ENCODE measurements at places on chromosomes 16 and 17.

DNA sequence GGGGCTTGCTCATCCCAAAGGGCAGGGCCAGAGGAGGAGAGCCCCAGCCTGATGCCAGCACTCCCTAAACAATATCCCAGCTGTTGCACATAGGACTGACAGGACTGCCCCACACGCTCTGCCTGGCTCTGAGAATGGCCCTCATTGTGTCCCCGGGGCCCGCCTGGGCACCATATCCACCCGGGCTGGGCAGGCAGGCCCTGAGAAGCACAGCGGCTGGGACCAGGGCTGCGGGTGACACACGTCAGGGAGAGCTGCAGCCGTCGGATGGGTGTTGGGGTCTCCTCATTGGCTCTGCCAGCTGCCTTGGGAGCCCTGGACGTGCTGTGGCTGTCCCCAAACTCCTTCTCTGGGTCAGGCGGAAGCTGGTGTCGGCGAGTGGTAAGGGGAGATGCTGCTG, 4.2 kb downstream of the BCAR1 start:
- DNase-seq: no peak

DNA sequence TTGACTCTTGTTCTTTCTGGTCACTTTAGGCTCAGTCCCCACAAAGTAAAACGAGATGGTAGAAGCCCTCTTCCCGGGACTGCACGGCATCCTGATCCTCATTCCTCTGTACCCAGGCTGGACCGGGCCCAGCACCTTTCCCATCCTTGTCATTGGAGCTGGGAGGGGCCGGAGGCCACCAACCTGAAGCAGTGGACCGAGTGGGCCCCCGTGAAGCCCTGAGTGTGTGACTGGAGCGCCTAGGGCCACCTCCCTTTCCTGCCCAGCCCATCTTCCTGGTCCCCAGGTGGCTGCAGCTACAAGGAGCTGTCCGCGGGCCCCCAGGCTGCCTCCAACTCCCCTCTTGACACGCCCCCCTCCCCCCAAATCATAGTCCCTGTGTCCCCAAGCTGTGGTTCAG, 17.1 kb upstream of the CD300A start:
- DNase-seq: no peak

GRCh38 chr16:88742896-88743605, 36.7 kb downstream of the CTU2 start:
- DNase-seq: no peak

DNA sequence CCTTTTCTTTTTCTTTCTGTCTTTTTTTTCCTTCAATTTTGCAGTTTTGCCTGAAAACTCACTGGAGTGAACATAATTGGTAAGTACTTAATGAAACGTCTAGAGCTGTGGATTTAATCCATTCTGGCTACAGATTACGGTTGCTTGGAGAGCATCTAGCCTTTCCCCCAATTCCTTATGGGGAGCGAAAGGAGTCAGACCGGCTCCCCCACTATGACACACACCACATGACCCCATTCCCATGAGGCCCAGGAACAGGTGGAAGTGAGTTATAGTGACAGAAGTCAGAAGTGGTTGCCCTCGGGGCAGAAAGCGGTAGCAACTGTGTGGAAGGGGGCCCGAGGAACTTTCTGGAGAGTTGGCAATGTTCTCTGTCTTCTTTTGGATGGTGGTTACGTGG, 41.2 kb downstream of the EMP2 start:
- no peak for DNase-seq

DNA sequence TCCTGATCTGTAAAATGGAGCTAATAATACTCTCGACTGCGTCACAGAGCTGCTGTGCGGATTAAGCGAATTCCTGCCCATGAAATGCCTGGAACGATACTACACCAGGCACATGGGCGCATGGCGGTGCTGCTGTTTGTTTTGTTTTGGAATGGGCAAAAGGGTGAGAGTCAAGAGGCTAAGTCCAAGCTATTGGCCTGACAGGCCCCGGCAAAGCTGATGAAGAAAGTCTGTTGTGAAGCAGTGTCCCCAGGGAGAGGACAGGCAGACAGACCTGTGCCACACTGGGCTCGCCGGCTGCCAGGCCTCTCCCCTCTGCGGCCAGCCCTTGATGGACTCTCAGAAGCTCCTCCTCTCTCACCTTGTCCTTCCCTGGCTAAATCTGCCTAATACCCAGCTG, 31.3 kb upstream of the RASD1 start:
- DNase-seq: no peak

GRCh38 chr17:39079836-39080235, 71.6 kb downstream of the PLXDC1 start:
- DNase-seq: no peak

- DNase-seq: no peak
These were observed 849 bp upstream of the SOX15 start for GRCh38 chr17:7590743-7591142.

DNA sequence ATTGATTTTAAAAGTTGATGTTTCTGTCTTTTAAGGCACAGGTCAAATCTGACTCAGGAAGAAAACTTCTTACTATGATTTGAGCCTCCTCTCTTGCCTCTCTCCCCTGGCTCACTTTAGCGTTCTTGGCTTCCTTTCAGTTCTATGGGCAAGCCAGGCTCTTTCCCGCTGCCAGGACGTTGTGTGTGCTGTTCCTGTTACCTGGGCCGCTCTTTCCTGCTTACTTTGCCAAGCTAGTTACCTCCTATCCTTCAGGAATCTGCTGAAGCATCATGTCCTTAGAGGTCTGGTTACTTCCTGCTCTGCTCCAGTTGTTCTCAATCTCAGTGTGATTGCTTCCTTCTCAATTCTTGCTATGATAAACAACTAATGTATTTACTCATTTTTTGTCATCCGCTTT, 1108.5 kb upstream of the EEF2KMT start:
- no peak for DNase-seq

DNA sequence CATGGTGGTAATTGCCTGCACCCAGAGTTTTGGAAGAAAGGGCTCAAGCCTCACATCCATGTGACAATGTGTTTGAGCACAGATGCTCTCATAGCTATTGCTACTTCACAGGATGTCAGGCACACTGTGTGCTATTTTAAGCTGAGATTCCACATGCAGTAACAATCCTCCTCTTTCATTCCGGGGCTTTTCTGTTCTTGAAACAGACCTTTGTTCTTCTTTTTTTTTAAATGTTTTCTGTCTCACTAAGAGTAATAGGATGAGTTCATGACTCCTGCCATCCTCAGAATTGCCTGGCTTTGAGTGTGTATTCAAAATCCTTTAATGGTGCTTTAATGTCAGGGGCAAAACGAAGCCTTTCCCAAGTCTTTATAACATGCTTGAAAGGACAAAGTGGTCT, 198.9 kb downstream of the ABCC12 start:
- DNase-seq: no peak

GRCh38 chr17:76812263-76812662, 55.9 kb upstream of the MGAT5B start:
- no peak for DNase-seq

- no peak for DNase-seq
These were observed 50.8 kb downstream of the DNAH17 start for GRCh38 chr17:78526231-78527025.

Data from NCI-H1930 (cell line).